H7 (cell line): ENCODE measurements at places on chromosomes 6 and 20.

DNA sequence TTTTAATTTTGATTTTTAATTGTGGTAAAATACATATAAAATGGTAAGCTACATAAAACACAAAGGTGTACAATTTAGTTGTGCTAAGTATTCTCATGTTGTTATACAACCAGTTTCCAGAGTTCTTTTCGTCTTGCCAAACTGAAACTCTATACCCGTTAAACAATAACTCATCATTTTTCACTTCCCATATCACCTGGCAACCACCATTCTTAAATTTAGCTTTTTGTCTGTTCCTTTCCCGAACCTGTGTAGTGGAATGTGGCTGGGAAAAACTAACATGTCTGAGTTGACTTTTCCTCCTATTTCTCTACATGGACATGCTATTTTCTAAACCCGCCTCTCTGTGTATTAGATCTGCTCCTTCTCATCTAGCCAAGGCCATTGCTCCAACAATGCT lies 27.6 kb downstream of the RPRD1B start:
- DNase-seq, result no peak

DNA sequence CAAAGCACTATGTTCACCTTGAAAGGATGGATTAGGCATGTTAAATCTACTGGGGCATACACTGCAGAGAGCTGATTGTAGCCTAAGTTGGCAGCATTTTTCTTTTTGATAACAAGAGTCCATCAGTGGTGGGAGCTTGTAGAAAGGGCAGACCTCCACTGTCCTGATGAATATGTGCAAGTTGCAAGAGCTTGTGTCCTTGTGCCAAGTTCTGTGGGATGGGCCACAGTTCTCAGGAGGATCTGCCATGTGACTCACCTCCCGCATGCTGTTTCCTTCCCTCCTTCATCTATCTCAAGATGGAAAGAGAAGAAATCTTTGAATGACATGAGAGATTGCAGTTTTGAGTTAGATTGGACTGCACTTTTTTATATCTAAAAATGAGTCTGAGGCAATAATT lies 58.3 kb upstream of the GGTLC1 start:
- DNase-seq, result no peak

DNA sequence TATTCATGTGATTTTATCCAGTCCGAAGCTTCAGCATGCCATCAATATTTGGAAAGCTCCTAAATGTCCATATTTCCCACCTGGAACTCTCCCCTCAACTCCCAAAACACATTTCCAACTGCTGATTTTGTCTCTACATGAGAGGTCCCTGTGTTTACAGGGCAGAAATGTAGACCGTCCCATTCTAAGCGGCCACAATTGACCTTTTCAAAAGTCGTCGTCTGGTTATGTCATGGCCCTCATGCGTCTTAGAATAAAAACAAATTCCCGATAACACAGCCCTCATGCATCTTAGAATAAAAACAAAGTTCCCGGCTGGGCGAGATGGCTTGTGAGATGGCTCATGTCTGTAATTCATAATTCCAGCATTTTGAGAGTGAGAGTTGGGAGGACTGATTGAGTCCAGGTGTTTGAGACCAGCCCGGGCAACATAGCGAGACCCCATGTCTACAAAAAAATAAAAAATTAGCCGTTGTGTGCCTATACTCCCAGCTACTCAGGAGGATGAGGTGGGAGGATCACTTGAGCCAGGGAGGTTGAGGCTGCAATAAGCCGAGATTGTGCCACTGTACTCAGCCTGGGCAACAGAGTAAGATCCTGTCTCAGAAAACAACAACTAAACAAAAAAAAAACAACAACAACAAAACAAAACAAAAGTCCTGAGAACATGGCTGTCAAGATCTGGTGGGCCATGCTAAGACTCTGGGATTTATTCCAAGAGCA lies 6.4 kb upstream of the ZNF217 start:
- DNase-seq, result no peak

- no peak for DNase-seq
Observed at GRCh38 chr6:159943968-159944598, 24.8 kb upstream of the IGF2R start.
